Mucosa of descending colon (tissue), 3 donors: ENCODE measurements at places on chromosomes 1 and 21. TPM values are rescaled to one million over a fixed set of nuclear protein-coding genes. Genes with fewer than 3 reads are reported as not detected.

GRCh38 chr1:243597383-243597782 lies 252.7 kb downstream of the AKT3 start:
- DNase-seq: no peak

GRCh38 chr1:203619091-203619780 lies 7.4 kb upstream of the ATP2B4 start:
- DNase-seq: no peak

GRCh38 chr1:206581571-206581981 lies 30.7 kb downstream of the EIF2D start:
- peak; percentile 34 for DNase-seq

DNA sequence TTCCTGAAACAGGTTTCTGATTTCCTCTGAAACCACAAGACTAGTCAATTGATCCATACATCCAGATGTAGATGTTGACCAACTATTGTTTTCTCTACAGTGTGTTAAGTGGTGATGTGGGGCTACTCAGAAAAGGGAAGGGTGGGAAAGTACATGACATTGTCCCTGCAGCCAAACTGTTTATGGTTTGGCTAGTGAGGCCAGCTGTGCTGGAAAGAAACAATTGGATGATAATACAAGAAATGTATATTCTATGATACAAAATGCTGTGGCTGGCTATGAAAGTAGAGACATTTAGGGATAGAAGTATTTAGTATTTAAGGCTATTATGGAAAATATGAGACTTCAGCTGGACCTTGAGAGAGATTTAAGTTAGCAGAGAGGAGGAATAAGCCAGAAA lies 244.5 kb downstream of the ADGRL2 start:
- DNase-seq: no peak

GRCh38 chr1:206967096-206967849 lies 3.0 kb downstream of the FCAMR start:
- DNase-seq: no peak

GRCh38 chr1:24251501-24251900 lies 64.4 kb upstream of the IFNLR1 start:
- DNase-seq: no peak

GRCh38 chr1:186812570-186812969 lies 16.2 kb upstream of the PLA2G4A start:
- DNase-seq: no peak

TFF2 gene
- total RNA-seq: 1.7 TPM

TNFRSF18 gene
- 2.2 TPM for total RNA-seq

CFAP74 gene
- 0.06 TPM for total RNA-seq

B3GALT2 gene
- total RNA-seq: 0.67 TPM

BACH1 gene
- 57.2 TPM for total RNA-seq
